ENCODE measurements at places on chromosomes 2 and 18.

- no peak for DNase-seq
Observed at GRCh38 chr2:169771612-169772011, 27.1 kb upstream of the SSB start.

DNA sequence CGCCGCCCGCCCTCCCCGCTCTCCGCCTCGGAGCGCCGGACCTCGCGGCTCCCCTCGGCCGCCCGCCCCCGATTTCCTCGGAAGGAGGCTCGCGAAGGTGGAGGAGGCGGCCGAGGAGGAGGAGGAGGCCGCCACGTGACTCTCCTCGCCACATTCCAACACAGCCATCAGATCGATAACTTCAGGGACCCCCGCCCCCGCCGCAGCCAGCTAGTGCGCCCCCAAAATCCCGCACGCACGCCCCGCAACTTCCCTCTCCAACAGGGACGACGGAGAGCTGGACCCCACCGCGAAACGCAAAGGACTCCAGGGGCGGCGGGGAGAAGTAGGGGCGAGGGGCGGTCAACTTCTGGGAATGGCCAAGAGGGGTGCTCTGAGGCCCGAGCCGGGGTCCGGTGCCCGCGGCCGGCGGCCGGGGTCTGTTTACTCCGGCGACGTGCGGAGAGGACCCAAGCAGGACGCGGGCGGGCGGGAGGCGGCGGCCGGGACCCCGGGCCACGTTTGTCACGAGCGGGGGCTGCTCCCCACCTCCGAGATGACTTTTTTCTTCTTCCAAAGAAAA, 2.0 kb downstream of the ZNF521 start:
- DNase-seq: peak; percentile 42

- DNase-seq: no peak
Observed at GRCh38 chr18:40985436-40985835, 969.6 kb upstream of the PIK3C3 start.

DNA sequence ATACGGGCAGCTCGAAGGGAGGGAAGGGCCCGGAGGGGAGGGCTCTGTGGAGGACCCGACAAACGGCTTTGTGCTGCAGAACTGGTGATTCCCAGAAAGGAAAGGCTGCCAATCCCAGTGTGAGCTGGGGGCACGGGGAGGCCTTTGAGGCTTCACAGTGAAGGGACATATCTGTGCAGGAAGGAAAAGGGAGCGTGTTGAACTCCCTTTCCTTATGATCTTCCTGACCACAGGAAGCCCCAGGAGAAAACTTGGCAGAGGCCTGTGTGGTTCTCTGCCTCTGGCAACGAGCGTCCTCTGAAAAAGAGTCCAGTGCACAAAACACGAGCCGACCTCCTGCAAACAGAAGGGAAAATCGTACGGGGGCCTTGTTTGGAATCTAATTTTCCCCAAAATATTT, 683.5 kb upstream of the SALL3 start:
- DNase-seq: no peak

DNA sequence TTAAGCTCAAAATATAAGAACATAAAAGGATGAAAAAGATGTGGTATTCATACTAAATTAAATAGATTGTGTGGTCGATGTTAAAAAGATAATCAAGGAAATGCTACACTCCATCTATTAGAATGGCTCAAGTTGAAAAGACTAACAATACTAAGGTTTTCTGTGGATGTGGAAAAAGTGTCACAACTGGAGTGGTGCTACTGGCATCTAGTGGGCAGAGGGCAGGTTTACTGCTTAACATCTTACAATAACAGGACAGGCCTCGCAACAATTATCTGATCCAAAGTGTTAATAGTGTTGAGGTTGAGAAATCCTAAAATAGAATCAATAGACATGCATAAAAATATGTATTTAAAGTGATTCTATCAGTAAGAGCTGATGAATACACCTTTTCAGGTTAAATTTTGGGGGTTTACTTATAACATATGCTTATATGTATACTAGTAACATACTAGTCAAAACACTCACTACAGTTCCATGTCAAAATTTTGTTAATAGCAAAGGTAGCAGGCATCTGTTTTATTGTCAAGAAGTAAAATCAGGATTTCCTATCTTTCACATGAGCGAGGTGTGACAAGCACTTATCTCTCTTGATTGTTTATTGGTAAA, 91.5 kb upstream of the TMEFF2 start:
- no peak for DNase-seq

- no peak for DNase-seq
Observed at GRCh38 chr18:70046207-70046606, 98.5 kb upstream of the CD226 start.

GRCh38 chr2:147236601-147237000, 608.2 kb upstream of the ACVR2A start:
- DNase-seq: no peak

GRCh38 chr18:67456711-67457110, 59.8 kb downstream of the DSEL start:
- DNase-seq: no peak
